HCT116 (cell line): ENCODE measurements at places on chromosomes 13 and 19.
A peak's percentile ranks its signal among the peaks of the same experiment; 100 is the strongest.

DNA sequence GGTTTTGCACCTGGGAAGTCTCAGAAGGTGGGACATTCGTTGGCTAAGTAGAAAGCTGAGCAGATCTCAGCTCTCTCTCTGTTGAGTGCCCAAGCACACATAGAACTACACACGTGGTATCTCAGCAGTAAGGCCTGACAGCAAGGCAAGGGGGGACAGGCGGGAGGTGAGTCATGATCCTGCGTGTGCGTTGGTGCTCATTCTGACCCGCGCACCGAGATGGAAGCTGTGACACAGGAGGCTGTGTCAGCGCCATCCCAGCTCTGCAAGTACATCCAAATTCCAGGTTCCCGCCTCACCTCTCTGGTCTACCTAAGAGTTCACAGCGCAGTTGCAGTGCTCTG is 135.7 kb downstream of the USP12 start:
- peak; percentile 31 for DNase-seq

DNA sequence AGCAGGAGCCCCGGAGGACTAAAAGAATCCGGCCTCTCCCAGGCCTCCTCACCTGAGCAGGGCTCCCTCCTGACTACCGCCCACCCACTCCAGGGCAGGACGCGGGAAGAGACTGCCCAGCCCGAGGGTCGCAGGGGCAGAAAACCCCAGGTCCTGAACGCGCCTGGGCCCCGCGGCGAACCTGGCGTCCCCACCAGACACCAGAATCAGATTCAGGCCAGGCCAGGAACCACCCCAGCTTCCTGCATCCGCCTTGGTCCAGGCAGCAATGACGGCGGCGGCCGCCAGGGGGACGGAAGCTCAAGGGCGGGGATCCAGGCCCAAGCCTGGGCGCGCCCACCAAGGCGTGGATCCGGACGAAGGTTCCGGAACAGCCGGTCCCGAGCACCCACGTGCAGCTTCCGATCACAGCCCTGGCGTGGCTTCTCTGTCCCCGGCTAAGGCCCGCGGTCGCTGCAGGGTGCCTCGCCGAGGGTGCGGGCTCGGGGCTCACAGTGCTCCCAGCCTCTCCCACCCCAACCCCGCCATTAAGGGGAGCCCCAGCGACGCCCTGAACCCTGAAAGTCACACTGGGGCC is 3.6 kb downstream of the LGALS7 start:
- peak; percentile 19 for DNase-seq

- DNase-seq: no peak
Measured at GRCh38 chr13:97027162-97027554, 32.9 kb upstream of the OXGR1 start.

- no peak for DNase-seq
Measured at GRCh38 chr19:10431943-10432735, 11.8 kb downstream of the PDE4A start.

GRCh38 chr13:112172017-112172416 is 105.1 kb downstream of the SOX1 start:
- no peak for DNase-seq

- peak; percentile 19 for DNase-seq
Measured at GRCh38 chr13:25232937-25233515, 54.3 kb downstream of the MTMR6 start.

DNA sequence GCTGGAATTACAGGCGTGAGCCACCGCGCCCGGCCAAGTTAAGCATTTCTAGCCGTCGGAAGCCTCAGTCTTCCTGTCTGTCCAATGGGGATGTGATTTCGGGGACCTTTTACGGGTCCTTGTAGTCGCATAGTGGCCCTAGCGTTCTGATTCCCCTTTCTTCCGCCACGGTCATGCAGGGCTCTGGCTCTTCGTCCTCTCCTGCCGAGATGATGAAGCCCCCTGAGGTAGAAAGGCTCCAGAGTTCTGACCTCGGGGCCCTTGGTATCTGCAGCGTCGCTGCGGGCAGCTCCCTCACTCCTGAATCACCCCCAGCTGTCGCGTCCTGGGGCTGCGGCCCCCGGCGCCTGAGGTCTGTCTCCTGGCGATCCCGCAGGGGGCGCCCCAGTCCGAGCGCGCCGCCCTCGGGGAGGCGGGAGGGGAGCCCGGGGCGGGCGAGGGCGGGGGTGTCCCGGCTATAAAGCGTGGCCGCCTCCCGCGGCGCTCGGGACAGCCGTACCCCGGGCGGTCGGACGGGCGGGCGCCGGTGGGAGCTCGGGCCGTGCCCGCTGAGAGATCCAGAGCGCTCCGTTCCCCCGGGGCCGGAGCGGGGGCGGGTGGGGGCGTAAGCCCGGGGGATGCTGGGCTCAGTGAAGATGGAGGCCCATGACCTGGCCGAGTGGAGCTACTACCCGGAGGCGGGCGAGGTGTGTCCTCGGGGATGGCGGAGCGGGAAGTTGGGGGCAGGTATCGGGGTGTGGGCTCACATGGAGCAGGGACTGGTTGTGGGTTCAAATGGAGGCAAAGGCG is at the start of gene FOXA3:
Gene FOXA3, plus strand, starts transcription at position 487 of the 789 bp plus-strand sequence. Its CDS starts 131 bp downstream, at position 618.
- no peak for DNase-seq

DNA sequence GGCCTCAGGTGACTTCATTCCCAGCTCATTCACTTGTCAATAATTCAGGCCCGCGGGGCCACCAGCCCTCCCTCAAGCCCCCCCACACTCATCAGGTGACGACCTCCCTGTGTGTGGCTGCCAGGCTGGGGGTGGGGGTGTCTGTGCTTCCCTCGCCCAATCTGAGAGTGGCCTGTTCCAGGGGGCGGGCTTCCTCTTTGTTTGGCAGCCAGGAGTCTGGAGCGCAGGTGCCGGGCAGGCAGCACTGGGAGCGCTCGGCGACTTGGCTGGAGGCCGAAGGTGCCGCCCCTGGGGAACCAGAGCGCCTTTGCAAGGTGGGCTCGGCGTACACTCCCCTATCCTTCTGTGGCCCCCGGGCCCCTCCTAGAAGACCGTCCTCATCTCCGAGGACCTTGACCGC is 5.4 kb upstream of the ZNF98 start:
- no peak for DNase-seq

GRCh38 chr19:3500429-3501101 is at the start of gene DOHH:
DOHH (minus strand) TSS chr19:3500674; CDS start chr19:3496814, 3,860 bp downstream.
- peak; percentile 98 for DNase-seq

- no peak for DNase-seq
Measured at GRCh38 chr13:71576571-71576970, 290.4 kb downstream of the DACH1 start.

GRCh38 chr13:67299751-67300150 is 69.6 kb upstream of the PCDH9 start:
- no peak for DNase-seq

GRCh38 chr13:52356327-52356726 is 49.6 kb downstream of the THSD1 start:
- no peak for DNase-seq

GRCh38 chr19:3324405-3324856 is 42.0 kb upstream of the NFIC start:
- peak; percentile 54 for DNase-seq

- DNase-seq: peak; percentile 69
Measured at GRCh38 chr19:17475541-17476115, 5.3 kb downstream of the SLC27A1 start.

DNA sequence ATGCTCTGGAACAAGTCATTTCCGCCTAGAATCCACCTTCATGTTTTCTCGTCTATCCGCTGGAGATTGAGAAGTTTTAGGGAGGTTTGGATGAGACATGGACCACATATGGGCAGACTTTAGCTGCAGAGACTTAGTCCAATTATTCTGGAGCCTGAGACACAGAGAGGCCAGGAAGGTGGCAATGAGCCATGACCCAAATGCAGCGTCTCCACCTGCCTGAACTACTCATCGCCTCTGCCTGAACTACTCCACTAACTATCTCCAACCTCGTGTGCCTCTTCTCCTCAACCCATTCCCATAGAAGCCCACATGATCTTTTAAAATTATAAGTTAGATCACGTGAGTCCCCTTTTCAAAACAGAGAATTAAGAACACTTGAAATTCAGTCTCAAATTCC is 5.6 kb downstream of the PLEKHA4 start:
- no peak for DNase-seq

DNA sequence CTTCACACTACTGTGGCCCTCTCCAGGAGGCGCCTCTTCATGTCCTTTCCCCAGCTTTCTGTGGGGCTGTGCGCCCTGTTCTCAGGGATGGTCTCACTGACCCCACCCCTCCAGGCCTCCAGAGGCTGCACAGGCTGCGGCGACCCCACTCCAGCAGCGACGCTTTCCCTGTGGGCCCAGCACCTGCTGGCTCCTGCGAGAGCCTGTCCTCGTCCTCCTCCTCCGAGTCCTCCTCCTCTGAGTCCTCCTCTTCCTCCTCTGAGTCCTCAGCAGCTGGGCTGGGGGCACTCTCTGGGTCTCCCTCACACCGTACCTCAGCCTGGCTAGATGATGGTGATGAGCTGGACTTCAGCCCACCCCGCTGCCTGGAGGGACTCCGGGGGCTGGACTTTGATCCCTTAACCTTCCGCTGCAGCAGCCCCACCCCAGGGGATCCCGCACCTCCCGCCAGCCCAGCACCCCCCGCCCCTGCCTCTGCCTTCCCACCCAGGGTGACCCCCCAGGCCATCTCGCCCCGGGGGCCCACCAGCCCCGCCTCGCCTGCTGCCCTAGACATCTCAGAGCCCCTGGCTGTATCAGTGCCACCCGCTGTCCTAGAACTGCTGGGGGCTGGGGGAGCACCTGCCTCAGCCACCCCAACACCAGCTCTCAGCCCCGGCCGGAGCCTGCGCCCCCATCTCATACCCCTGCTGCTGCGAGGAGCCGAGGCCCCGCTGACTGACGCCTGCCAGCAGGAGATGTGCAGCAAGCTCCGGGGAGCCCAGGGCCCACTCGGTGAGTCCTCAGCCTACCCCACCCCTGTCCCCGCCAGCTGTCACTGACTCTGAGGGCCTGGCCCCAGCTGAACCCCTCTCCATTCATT is 11.2 kb downstream of the ARHGAP33 start:
- no peak for DNase-seq

GRCh38 chr19:18273561-18274218 is 562 bp downstream of the IQCN start:
- no peak for DNase-seq

DNA sequence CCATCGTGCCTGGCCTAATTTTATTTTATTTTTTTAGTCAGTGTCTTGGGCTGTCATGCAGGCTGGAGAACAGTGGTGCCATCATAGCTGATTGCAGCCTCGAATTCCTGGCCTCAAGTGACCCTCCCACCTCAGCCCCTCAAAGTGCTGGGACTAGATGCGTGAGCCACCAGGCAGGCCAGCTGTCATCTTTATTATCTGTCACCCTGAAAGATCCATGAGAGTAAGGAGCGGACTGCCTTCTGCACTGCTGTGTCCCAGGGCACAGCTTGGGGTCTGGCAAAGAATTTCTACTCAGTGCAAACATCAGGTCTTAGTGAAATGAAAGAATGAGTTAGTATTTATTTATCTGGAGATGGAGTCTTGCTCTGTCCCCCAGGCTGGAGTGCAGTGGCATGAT is 9.5 kb upstream of the TLE5 start:
- no peak for DNase-seq

DNA sequence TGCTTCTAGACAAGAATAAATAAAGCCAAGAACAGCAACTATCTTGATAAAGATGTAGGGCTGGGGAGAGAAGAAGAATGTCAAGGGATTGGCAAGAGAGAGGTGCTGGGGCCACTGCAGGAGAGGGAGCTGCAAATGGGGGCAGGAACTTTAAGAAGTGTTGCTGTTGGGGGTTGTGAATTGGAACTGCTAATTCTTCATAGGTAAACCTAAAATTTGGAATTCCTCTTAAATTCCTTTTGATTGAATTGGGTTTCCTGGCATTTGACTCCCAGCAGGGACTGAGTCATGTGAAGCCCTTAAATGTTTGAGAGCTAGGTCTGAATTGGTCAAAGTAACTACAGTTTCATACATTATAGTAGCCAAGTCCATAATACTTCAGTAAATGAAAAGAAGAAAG is 305.6 kb upstream of the TMTC4 start:
- no peak for DNase-seq

- no peak for DNase-seq
Measured at GRCh38 chr13:93851236-93851635, 624.6 kb downstream of the GPC6 start.

GRCh38 chr19:35556025-35556590 is 7.3 kb downstream of the ATP4A start:
- DNase-seq: no peak

DNA sequence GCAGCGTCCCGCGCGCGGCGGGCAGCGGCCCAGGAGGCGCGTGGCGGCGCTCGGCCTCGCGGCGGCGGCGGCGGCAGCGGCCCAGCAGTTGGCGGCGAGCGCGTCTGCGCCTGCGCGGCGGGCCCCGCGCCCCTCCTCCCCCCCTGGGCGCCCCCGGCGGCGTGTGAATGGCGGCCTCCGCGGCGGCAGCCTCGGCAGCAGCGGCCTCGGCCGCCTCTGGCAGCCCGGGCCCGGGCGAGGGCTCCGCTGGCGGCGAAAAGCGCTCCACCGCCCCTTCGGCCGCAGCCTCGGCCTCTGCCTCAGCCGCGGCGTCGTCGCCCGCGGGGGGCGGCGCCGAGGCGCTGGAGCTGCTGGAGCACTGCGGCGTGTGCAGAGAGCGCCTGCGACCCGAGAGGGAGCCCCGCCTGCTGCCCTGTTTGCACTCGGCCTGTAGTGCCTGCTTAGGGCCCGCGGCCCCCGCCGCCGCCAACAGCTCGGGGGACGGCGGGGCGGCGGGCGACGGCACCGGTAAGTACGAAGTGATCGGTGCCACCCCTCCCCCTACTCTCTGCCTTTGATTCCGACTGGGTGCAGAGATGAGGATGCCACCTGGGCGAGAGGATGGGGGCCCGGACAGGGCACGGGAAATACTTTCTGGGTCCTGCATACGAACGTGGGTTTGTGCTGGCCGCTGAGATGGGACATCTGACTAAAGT is 874 bp downstream of the TRIM28 start:
- DNase-seq: no peak

DNA sequence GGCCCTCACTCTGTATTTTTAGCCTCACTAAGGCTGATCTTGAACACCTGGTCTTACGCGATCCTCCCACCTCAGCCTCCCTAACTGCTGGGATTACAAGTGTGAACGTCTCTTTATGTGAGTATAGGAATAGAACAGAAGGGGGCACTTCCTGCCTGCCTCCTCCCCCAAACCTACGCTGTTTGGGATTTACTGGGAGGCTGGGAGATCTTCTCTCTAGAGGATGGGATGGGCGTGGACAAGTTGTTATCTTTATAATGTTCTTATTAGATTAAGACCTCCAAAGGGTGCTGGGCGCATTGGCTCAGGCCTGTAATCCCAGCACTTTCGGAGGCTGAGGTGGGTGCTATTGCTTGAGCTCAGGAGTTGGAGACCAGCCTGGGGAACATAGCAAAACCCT is 2.9 kb upstream of the CSNK1G2 start:
- no peak for DNase-seq

- no peak for DNase-seq
Measured at GRCh38 chr19:16327911-16328823, 3.5 kb downstream of the KLF2 start.

DNA sequence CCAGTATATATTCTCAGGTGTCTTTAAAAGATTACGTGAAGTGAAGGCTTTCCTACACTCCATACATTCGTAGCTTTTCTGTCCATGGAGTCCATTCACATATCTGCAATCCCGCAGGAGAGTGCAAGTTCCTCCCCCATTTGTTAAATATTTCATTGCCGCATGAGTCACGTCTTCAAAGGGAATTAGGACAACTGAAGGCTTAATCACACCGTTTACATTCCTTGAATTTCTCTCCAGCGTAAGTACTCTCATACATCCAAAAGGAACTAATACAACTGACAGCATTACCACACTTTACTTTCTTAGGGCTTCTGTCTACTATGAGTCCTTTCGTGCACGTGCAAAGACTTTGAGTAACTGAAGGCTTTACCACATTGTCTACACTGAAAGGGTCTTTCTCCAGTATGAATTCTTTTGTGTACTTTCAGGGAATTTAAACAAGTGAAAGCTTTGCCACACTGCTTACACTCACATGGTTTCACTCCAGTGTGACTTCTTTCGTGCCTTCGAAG is 29.0 kb upstream of the ZNF564 start:
- peak; percentile 12 for DNase-seq
